ENCODE measurements at places on chromosomes 12 and 14.
A peak's percentile ranks its signal among the peaks of the same experiment; 100 is the strongest.

DNA sequence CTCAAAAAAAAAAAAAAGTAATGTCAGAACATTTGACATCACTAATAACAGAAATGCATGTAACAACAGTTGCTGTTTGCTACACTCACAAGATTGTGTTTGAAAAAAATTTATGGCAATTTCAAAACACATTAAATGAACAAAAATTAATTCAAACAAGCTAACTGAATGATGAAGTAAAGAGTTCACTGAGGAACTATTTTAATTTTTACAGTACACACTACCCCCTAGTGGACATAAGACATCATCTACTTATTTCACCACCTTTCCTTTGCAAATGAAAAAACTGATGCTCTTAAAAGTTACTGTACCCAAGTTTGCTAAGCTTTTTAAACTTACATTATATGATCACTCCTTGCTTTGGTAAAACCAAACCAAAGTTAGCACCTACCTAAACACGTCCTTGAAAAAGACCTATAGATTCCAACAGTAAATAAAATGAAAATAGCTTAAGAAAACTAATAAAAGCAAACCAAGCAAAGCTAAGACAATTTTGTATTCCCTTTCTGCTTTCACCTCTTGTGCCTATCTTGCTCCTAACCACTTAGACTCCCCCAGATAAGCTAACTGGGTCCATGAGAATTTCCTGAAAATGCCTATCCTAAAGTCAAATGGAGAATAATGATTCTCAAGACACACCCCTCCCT, 22.2 kb downstream of the UBE2N start:
- no peak for DNase-seq

DNA sequence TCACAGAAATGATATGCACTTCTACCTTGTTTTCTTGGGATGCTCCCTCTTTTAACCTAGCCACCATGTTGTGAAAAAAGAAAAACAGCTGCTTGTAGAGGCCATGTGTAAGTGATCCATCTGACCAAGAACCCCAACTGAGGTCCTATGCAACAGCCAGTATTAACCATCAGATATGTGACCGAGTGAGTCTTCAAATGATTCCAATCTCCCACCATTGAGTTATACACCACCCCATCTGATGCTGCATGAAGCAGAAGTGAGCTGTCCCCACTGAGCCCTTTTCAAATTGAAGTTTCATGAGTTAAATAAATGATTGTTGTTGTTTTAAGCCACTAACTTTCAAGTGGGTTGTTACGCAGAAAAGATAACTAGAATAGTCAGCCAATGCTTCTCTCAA, 20.6 kb upstream of the USP15 start:
- no peak for DNase-seq

GRCh38 chr12:96237465-96238077, 43.4 kb downstream of the ELK3 start:
- peak; percentile 13 for DNase-seq

DNA sequence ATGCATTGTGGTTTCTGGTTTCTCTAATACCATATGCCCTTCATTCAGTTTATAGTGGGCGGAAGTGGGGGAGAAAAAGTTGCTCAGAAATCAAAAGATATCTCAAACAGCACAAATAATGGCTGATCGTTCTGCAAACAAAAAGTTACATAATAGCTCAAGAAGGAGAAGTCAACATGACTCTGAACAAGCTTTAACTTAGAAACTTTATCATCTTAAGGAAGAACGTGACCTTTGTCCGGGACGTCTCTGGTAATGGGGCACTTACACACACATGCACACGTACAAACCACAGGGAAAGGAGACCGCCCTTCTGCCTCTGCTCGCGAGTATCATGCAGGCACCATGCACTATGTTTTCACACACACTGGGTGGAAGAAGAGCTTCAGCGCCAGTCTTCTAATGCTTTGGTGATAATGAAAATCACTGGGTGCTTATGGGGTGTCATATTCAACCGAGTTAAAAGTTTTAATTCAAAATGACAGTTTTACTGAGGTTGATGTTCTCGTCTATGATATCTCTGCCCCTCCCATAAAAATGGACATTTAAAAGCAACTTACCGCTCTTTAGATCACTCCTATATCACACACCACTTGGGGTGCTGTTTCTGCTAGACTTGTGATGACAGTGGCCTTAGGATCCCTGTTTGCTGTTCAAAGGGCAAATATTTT, 4.7 kb downstream of the FOS start:
- DNase-seq: no peak

DNA sequence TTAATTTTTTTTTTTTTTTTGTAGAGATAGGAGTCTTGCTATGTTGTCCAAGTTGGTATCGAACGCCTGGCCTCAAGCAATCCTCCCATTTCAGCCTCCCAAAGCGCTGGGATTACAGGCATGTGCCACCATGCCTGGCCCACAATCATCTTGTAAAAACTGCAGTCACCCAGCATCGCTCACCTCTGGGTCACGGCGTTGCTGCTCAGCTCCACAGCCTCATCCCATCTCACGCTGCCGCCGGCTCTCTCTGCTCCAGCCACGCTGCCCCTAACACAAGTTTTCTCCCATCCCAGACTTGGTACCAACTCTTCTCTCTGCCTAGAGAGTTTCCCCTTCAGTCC, 69.2 kb downstream of the MAP1LC3B2 start:
- DNase-seq: no peak
